ENCODE measurements at places on chromosomes 16 and 17.

- no peak within 1 kb of the TSS for H3K4me3 ChIP-seq
- peaks cover 24% of the 10 kb centered on the region for H3K4me1 ChIP-seq
- no peak within 1 kb of the TSS for H3K27ac ChIP-seq
- H3K36me3 ChIP-seq: peaks cover 7% of the 10 kb centered on the region
- H3K27me3 ChIP-seq: no peaks in the 10 kb centered on the region
Observed at GRCh38 chr17:7558544-7559319, at the start of gene TNFSF13. Gene TNFSF13, plus strand, starts transcription at chr17:7558750. Its CDS starts 290 bp downstream, at chr17:7559040.

- no peaks in the 10 kb centered on the region for H3K27me3 ChIP-seq
- no peak overlapping the region for H3K27ac ChIP-seq
- no peaks in the 10 kb centered on the region for H3K36me3 ChIP-seq
- H3K4me1 ChIP-seq: no peaks in the 10 kb centered on the region
- H3K4me3 ChIP-seq: no peak overlapping the region
Observed at GRCh38 chr17:61474235-61474927, 22.2 kb downstream of the TBX4 start.

DNA sequence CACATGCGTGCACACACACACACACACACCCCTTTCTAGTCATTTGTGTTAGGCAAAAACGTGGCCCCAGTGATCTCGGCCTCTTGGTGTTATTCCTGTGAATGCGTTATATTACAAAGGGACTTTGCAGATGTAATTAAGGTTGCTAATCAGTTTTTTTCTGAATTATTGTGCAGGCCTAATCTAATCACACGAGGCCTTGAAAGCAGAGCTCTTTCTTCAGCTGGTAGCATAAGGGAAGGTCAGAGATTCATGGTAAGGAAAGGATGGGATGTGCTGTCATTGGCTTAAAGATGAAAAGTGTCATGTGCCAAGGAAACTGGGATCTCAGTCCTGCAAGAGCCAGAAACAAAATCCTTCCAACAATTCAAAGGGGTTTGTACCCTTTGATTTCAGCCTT, 113.4 kb upstream of the ELAC2 start:
- no peaks in the 10 kb centered on the region for H3K36me3 ChIP-seq
- DNase-seq: no peak
- H3K4me1 ChIP-seq: no peaks in the 10 kb centered on the region
- no peaks in the 10 kb centered on the region for H3K27me3 ChIP-seq

GRCh38 chr16:57624044-57624688, 4.3 kb upstream of the ADGRG1 start:
- H3K27me3 ChIP-seq: peaks cover 3% of the 10 kb centered on the region
- no peak for DNase-seq
- H3K4me3 ChIP-seq: no peak overlapping the region

DNA sequence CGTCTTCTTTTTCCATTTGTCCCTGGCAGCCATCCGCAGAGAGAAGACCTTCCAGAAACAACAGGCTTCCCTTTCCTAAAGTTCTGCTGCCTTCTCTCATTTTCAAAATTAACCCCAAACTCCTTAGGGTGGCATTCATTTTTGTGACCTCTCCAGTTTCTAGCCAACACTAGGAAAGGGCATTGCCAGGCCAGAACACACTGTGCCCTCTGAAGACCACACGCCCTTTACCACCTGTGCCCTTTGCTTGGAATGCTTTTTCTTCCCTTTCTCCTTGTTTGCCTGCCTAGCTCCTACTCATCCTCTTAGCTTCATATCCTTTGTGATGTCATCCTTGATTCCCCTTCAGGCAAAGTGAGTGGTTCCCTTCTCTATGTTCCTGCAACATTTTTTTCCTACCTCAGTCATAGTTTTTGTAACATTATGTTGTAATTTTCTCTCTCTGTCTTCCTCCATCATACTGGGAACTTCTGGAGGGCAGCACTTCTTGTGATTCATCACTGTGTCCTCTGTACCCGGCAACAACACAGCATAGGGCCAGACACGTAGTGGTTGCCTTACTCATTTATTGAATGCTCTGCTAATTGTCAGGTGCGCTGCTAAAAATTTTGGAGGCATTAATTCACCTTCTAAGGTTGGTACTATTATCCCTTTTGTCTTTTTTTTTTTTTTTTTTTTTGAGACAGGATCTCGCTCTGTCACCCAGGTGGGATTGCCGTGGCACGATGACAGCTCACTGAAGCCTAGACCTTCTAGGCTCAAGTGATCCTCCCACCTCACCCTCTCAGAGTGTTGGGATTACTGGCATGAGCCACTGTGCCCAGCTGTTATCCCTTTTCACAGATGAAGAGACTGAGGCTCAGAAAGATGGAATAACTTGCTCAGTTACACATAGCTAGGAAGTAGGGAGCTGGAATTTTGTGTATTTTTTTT, 1.0 kb downstream of the KAT8 start:
- DNase-seq: no peak
- no peaks in the 10 kb centered on the region for H3K27me3 ChIP-seq
